ENCODE measurements at places on chromosomes 4 and X.
A peak's percentile ranks its signal among the peaks of the same experiment; 100 is the strongest.

- DNase-seq: no peak
Observed at GRCh38 chr4:151094290-151094751, 5.1 kb upstream of the RPS3A start.

- DNase-seq: peak; percentile 28
Observed at GRCh38 chr4:118772081-118772766, 63.7 kb downstream of the SEC24D start.

- no peak for DNase-seq
Observed at GRCh38 chr4:48804584-48805301, 24.7 kb upstream of the FRYL start.

GRCh38 chr4:120673696-120674095 is 248.8 kb downstream of the PRDM5 start:
- no peak for DNase-seq

DNA sequence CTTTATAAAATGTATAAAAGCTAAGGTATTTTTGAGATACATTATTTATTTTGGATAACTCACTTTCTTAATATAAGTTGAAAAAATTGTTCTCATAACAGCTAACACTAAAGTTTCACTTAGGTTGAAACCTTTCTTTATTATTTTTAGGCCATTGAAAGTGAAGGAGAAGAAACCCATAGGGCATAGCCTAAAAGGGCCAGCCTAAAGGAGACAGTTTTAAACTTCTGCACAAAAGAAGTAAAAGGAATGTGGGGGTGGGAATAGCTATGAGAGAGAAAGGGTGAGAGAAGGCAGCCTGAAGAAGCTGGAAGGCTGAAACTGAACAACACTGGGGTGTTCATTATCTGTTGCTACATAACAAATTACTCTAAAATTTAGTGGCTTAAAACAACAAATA is 57.6 kb upstream of the RAPGEF2 start:
- no peak for DNase-seq

- no peak for DNase-seq
Observed at GRCh38 chr4:66640233-66640990, 904.9 kb downstream of the CENPC start.

DNA sequence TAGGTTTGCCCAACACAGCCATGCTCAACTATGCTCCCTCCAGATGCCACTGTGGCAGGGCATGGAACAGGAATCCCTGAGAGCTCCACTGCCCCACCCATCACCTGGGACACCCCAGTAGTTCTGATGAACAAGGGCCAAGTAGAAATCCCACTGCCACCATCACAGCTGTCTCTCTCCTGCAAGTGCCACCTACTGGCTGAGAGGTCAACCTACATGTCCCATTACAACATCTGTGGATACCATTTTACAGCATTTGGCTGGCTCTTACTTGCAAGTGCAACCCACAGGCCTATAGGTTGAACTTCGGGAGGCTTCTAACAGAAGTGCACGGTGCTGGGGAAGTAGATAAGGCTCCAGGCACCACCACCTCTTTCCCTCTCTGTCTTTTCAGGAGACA is 142.5 kb downstream of the CXXC4 start:
- no peak for DNase-seq

DNA sequence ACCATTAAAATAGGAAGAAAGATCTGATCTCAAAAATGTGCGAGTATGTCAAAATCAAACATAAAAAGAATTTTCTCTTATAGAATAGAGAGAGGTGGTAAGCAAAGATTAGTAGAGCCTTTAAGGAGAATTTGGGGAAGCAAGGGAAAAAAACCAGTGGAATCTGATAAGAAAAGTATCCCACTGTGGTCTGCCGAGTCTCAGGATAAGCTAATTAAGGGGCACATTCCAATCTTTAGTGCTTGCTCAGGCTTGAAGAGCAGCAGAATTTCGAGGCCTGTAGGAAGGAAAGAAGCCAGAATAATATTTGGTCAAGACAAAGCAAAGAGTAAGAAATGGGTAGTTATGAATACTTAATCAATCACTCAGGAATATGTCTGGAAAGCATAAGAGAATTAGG is 13.0 kb downstream of the STATH start:
- no peak for DNase-seq

- no peak for DNase-seq
Observed at GRCh38 chr4:48191758-48192157, 57.7 kb upstream of the TXK start.

DNA sequence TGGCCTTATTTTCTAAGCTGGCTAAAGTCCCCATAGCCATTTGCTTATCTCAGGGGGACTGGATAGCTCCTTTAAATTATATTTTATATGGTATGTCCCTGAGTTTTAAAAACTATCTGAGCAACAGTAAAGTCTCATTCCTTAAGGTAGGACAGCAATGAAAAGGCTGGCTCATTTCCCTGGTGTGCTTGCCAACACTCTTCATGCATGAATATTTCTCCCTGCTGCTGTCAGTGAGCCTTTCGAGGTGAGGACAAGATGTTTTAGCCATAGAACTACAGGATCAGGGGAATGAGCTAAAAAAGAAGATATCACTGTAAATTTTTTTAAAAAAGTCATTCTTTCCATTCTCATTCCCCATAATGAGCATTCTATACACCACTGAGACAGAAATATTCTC is 427.3 kb upstream of the FAM241A start:
- no peak for DNase-seq

DNA sequence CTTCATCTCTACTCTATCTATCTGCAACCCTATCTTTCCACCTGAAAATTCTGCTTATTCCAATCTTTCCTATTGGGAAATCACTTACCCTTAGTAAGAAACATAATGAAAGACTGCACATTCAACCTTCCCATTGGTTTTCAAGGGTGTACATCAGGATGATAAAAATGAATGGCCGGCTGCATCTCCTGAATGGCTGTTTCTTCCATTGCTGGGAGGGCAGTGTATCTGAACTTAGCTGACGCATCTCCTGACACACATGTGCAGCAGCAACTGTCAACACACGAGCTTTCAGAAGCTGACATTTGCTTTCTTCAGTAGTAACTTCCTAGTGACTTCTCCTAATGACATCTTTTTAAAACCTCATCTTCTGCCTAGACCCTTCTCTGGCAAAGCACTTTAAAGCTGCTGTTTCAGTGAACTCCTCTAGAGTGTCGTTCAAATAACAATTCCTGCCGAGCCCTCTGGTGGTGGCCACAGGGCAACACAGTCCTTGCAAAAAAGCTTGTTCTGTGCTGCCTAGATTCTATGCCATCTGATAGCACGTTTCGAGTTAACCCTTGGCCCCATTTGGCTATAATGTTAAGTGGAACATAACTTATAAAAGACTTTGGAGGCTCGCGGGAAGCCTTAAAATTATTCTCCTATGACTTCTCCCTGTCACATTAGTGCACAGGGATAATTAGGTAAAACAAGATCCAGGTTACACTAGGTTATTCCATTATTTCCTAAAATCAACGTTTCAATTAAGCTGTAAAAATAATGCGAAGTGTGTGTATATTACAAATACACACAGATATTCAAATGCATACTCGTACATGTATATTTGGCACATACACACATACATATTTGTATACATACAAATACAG is 2340.7 kb downstream of the PCDH7 start:
- DNase-seq: peak; percentile 5

GRCh38 chrX:45622538-45622937 is 421.9 kb upstream of the DIPK2B start:
- DNase-seq: no peak

All from NCI-H1105 (cell line).